ENCODE measurements at places on chromosomes 16 and 17. TPM values are rescaled to one million over a fixed set of nuclear protein-coding genes. Genes with fewer than 3 reads are reported as not detected.

Gene ATAD5
- total RNA-seq: 4.3 TPM

Gene UTS2R
- total RNA-seq: not detected

Gene CKLF
- total RNA-seq: 69.8 TPM

Gene CDK12
- total RNA-seq: 37.6 TPM

Gene SLC38A8
- total RNA-seq: not detected

Gene IRF8
- total RNA-seq: 0.29 TPM

Gene CTF1
- total RNA-seq: 0.24 TPM

Gene NHLRC4
- 0.21 TPM for total RNA-seq

Gene DNAH2
- 0.09 TPM for total RNA-seq

Gene HOXB1
- not detected for total RNA-seq

Gene OTOP3
- total RNA-seq: not detected

Gene HEATR9
- not detected for total RNA-seq

Gene MYCBPAP
- 0.45 TPM for total RNA-seq

Gene HOXB9
- 10.1 TPM for total RNA-seq

Gene KRTAP3-2
- total RNA-seq: 0.35 TPM

Gene CLEC18B
- 0.33 TPM for total RNA-seq

Gene DHRS7C
- total RNA-seq: not detected

Gene SLC52A1
- 1.2 TPM for total RNA-seq

Gene ITGAD
- total RNA-seq: not detected

Gene MPP2
- total RNA-seq: 3.2 TPM

Gene BRIP1
- total RNA-seq: 5.8 TPM

Gene MYO15B
- total RNA-seq: 52.1 TPM

Gene TMIGD1
- total RNA-seq: not detected

Gene TBC1D3G
- not detected for total RNA-seq

Gene SULT1A2
- 0.09 TPM for total RNA-seq

Gene GRB2
- total RNA-seq: 97.9 TPM

Gene DNASE1L2
- 1.3 TPM for total RNA-seq

Gene SLC7A6OS
- 11.6 TPM for total RNA-seq

Gene MC1R
- 7.0 TPM for total RNA-seq

Gene CX3CL1
- total RNA-seq: 0.32 TPM

Gene NUP93
- total RNA-seq: 99.0 TPM

Gene KRTAP4-3
- not detected for total RNA-seq

Gene TBC1D26
- not detected for total RNA-seq

Gene ARHGAP23
- 50.0 TPM for total RNA-seq

Gene CEP295NL
- 0.71 TPM for total RNA-seq

Gene FBXW10
- 0.95 TPM for total RNA-seq

Gene FXR2
- total RNA-seq: 62.6 TPM

Gene ANKRD40CL
- not detected for total RNA-seq

Gene HOXB13
- 2.3 TPM for total RNA-seq

Gene CDRT15
- total RNA-seq: not detected

Gene CEMP1
- total RNA-seq: not detected

Gene C16orf74
- total RNA-seq: 16.5 TPM
